CD4-positive, alpha-beta T cell treated with Interleukin-15 for 1 hour (primary cell): ENCODE measurements at places on chromosomes 16 and 17.

- DNase-seq = no peak
Observed at GRCh38 chr16:72983241-72983640, 64.7 kb downstream of the ZFHX3 start.

DNA sequence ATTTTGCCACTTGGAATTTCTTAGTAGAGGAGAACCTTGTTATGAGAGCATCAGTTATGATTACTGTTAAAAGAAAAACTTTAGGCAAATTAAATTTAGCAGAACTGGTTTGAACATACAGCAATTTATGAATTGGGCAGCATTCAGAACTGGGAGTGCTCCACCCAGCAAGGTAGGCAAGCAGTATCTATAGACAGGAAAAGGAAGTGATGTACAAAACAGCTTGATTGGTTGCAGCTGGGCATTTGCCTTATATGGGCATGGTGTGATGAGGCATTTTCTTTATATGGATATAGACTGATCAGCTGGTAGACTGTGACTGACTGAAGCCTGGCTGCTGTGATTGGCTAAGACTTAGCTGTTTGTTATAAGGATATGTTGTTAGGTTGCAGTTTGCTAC, 17.6 kb upstream of the CYLD start:
- DNase-seq = no peak

GRCh38 chr17:46072998-46073397, 73.9 kb downstream of the STH start:
- DNase-seq = no peak

- no peak for DNase-seq
Observed at GRCh38 chr17:20246692-20247091, 220.6 kb downstream of the LGALS9B start.

- DNase-seq = no peak
Observed at GRCh38 chr17:42608305-42609181, 631 bp downstream of the RETREG3 start.

- DNase-seq = no peak
Observed at GRCh38 chr17:57033296-57033695, 51.8 kb upstream of the AKAP1 start.

- DNase-seq = peak; percentile 61
Observed at GRCh38 chr17:77451245-77451893, 310.6 kb downstream of the SEC14L1 start.

GRCh38 chr16:75192606-75193264, 14.2 kb downstream of the CTRB2 start:
- DNase-seq = no peak

DNA sequence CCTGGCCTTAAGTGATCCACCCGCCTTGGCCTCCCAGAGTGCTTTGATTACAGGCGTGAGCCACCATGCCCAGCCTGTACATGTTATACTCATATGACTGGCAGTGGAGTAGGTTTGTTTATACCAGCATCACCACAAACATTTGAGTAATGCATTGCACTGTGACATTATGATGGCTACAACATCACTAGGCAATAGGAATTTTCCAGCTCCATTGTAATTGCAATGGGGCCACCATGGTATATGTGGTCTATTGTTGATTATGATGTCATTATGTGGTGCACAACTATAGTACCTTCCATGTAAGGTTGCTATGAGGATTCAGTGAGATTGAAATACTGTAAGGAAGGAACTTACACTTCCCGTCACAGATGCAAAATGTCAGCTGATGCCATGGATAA, 168.9 kb downstream of the COPRS start:
- no peak for DNase-seq

DNA sequence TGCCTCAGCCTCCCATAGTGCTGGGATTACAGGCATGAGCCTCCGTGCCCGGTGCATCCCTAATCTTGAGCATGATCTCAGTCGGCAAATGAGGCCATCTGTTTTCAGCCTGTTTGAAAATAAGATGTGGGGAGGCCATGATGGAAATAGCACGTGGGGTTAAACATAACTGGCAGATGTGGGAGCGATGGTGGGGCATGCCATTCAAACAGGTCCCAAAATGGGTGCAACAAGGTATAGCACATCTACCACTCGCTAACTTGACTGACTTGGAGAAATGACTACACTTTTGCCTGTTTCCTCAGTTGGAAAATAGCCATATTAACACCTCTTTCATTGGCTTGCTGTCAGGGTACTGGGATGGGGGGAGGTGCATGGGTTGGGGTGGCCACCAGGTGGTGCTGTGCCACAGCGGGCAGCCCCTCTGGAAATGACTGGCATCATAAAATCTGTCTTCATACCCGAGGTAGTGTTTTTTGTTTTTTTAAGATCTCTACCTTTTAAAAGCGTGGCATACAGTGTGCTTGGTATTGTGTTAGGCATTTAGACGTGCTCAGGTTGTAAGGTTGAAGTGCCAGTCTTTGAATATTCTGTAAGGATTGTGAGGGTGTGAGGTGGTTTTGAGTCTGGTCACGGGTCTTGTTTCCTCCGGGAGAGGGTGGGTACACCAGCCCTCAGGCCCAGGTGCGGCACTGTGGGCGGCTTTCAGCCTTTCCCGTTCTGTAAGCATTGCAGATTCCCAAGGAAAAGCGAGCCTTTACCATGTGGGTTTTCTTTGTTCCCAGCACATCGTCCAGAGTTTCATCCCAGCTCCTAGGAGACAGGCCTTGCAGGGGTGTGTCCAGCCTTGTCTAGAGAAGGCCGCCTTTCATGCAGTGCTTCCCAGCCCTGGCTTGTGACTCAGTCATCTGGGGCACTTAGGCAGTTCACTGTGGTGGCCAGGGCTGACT, 2.9 kb upstream of the TTYH2 start:
- peak; percentile 78 for DNase-seq

- no peak for DNase-seq
Observed at GRCh38 chr16:4733211-4733742, 794 bp downstream of the ANKS3 start.

GRCh38 chr16:56277075-56277474, 85.8 kb downstream of the GNAO1 start:
- no peak for DNase-seq

- no peak for DNase-seq
Observed at GRCh38 chr16:89334988-89335802, 117.7 kb downstream of the ZNF778 start.

- no peak for DNase-seq
Observed at GRCh38 chr17:73309727-73310596, 1.8 kb downstream of the CDC42EP4 start.

GRCh38 chr17:81066771-81067315, 31.9 kb downstream of the BAIAP2 start:
- no peak for DNase-seq

DNA sequence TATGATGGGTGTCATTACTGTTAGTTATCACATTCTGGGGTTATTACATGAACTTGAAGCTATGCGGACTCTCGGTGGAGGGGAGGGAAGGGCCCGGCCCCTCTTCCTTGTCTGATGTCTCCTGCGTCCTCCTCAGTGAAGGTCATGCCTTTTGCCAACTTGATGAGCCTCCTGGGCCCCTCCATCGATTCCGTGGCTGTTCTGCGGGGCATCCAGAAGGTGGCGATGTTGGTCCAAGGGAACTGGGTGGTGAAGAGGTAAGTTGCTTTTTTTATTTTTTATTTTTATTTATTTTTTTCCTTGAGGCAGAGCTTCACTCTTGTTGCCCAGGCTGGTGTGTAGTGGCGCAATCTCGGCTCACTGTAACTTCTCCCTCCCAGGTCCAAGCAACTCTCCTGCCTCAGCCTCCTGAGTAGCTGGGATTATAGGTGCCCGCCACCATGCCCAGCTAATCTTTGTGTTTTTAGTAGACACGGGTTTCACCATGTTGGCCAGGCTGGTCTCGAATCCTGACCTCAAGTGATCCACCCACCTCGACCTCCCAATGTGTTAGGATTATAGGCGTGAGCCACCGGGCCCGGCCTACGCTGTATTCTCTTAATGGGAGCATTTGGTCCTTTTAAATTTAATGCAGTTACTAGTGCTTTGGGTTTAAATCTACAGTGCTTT, 21.6 kb downstream of the POLR3E start:
- DNase-seq = peak; percentile 59

DNA sequence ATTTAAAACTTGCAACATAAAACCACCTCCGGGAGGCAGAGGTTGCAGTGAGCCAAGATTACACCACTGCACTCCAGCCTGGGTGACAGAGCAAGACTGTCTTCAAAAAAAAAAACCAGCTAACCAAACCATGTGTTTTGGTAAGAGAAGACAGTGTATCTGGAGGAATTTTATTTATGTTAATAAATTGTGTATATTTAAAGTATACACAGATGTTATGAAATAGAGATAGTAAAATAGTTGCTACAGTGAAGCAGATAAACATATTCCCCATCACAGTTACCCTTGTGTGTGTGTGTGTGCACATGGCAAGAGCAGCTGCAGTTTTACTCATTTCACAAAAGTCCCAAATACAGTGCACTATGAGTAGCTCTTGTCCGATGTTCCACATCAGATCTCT, 54.8 kb upstream of the CRISPLD2 start:
- no peak for DNase-seq

GRCh38 chr16:58352690-58353089, 39.6 kb upstream of the GINS3 start:
- no peak for DNase-seq

- no peak for DNase-seq
Observed at GRCh38 chr16:19691161-19691711, 26.8 kb downstream of the KNOP1 start.

- peak; percentile 31 for DNase-seq
Observed at GRCh38 chr17:73956595-73957465, 246.6 kb upstream of the RPL38 start.

- DNase-seq = no peak
Observed at GRCh38 chr16:73255031-73255430, 207.1 kb upstream of the ZFHX3 start.

DNA sequence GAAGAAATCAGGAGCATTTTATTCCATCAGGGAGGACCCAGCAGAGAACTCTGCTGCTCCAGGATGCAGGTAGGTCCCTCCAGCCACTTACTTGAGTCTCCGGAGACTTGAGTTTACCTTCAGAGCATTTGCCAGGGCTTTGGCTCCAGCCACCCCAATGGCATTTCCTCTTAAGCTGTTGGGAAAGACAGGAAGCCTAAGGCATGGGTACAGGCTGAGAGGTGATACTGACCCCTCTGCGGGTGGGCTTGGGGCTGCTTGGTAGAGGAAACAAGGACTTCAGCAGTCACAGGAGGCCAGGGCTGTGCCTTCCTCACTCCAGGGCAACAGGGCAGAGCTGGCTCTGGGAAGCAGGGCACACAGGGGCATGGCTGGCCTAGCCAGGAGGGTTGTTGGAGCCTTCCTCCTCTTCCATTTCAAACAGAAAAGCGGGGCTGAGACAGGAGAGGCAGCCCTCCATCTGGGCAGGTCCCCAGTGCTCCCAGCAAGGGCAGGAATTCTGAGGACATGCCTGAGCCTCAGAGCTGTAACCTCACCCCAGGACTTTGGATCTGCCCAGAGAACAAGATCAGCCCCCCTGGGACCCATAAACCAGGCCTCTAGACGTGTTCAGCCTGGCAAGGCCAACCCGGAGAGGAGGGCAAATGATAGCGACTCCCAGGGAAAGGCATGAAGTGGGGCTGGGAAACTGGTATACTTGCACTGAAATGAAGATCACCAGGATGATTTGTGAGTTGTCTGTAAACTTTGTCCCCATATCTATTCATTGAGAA, 34.4 kb downstream of the NLRC3 start:
- DNase-seq = no peak

GRCh38 chr16:1788708-1789100, 4.8 kb downstream of the IGFALS start:
- DNase-seq = no peak

DNA sequence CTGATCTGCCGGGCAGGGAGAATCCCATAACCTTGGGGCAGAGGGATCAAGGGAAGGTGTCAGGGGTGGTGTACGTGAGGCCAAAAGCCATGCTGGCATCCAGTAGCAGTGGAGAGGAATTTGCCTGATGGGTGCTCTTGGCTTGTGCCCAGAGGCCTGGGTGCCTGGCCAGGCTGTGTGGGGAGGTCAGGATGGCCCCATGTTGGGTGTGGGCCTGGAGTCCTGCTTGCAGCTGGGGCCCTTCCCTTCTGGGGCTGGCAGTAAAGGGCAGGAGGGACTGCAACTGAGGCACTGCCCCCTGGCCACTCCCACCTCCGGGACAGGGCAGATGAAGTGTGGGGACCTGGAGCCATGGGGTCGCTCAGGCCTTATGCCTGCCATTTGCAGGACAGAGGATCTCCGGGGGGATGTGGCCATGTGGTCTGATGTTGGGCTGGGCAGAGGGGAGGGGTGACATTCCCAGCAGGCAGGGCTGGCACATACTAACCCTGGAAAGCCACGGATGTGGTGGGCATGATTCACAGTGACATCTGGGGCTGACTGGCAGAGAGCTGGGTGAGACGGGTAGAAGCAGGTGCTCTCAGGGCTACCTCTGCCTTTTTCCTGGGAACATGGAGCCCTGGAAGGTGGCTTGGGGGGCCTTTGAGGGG, 3.5 kb downstream of the FMNL1 start:
- peak; percentile 65 for DNase-seq

- DNase-seq = no peak
Observed at GRCh38 chr16:51982715-51983680, 563.9 kb downstream of the TOX3 start.

DNA sequence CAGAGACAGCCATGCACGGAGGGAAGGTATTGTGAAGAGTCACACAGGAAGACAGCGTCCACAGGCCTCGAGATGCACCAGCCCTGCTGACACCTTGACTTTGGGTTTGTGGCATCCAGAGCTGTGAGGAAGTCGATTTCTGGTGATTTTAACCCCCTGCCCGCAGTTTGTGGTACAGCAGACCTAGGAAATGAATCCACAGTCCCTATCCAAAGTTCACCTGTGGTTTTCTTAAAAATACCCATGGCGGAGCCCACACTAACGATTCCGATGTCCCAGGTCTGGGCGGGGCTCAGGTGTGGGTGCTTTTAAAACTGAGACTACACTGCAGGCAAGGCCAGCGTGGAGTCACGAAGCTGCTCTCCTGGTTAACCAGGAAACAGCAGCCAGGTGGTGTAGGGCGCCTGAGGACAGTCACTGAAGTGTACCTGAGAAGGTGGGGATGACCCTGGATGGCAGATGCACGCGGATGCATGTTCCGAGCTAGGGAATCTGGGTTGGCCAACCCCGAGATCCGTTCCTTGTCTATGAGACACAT, 14.4 kb upstream of the MEAK7 start:
- peak; percentile 55 for DNase-seq

DNA sequence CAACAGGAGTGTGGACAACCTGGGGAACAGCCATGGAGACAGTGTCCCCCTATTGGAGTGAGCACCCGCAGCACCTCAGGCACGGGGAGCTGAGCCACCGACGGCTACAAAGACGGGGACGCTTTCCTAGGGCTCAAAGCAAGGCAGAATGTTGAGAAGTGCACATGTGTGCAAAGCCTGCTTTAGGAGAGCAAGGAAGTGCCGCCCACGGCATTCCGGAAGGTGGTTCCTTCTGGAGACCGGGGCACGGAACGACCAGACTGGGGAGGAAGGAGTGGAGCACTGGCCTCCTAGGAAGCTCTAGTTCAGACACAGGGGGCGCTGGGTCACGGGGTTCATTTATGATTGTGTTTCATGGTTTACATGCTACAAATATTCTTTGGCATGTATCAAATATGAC, 52.2 kb downstream of the TBC1D16 start:
- peak; percentile 12 for DNase-seq

DNA sequence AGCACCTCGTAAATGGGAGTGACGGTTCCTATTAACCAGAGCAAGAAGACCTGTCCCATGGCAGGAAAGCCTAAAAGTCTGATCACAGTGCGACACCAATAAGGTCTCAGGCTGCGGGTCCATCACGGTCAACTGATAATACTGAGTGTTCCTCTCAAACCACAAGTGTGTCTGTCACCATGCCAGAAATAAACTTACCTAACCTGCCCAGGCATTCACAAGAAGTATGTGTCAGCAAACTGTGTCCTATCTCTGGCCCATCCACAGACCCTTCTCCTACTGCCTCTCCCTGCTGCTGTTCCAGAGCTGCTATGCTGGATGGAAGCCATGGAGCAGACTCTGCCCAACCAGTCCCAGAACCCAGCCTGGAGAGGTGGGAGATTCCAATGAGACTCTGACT, 73.5 kb downstream of the ZNF423 start:
- DNase-seq = no peak
